ENCODE measurements at places on chromosomes 1 and 21.

- DNase-seq = no peak
Measured at GRCh38 chr21:45822429-45823099, 159.0 kb upstream of the COL6A1 start.

DNA sequence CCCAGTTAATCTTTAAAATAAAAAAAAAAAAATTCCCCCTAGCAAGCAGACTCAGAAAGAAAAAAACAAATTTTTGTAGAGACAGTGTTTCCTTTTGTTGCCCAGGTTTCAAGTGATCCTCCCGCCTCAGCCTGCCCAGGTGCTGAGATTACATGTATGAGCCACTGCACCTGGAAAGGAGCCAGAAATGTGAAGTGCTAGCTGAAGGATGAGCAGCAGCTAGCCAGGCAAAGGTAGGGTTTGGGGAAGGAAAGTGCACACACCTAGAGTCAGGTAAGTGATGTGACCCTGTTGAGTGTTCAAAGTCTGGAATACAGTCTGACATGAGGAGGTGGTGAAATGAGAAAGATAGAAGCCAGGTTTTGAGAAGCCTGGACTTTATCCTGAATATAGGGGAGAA lies 1.7 kb downstream of the AKR1A1 start:
- DNase-seq = no peak

DNA sequence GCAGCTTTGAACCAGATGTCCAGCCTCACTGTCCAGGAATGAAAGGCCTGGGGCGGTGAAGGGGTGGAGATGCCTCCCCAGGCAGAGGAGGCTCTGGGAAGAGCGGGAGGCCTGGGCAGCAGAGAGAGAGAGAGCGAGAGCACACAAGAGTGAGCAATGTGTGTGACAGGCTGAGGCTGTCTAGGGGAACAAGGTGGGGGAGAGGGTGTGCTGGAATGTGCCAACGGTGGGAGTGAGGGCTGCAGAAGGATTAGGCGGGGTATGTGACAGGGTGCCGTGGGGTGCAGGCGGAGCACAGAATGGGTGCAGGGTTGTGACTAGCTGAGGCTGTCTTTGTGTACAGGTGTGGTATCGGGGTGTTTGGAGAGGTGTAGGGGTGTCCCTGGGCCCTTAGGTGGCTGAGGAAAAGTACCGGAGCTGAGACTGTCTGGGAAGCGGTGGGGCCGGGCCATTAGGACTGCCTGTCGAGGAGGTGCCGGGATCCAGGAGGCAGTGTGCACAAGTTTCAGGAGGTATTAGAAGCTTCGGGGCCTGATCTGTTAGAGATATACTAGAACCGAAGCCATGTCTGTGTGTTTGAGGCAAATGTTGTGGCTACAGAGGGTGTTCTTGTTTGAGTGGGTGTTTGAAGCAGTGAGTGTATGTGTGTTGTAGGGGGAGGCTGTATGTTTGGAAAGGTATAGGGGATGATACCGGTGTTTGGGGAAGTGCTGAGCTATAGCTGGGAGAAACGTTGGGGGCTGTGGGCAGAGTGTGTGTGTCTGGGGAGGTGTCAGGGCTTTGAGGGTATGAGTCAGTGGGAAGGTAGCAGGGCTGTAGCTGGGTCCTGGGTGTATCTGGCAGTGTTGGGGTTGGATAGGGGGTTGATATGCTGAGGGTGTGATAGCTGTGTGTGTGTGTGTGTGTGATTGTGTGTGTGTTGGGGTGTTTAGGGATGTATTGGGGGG lies 9.1 kb downstream of the AHDC1 start:
- DNase-seq = peak; percentile 72

- DNase-seq = no peak
Measured at GRCh38 chr1:228284148-228284495, 76.3 kb downstream of the OBSCN start.

- no peak for DNase-seq
Measured at GRCh38 chr1:23408797-23409290, 15.7 kb downstream of the TCEA3 start.

DNA sequence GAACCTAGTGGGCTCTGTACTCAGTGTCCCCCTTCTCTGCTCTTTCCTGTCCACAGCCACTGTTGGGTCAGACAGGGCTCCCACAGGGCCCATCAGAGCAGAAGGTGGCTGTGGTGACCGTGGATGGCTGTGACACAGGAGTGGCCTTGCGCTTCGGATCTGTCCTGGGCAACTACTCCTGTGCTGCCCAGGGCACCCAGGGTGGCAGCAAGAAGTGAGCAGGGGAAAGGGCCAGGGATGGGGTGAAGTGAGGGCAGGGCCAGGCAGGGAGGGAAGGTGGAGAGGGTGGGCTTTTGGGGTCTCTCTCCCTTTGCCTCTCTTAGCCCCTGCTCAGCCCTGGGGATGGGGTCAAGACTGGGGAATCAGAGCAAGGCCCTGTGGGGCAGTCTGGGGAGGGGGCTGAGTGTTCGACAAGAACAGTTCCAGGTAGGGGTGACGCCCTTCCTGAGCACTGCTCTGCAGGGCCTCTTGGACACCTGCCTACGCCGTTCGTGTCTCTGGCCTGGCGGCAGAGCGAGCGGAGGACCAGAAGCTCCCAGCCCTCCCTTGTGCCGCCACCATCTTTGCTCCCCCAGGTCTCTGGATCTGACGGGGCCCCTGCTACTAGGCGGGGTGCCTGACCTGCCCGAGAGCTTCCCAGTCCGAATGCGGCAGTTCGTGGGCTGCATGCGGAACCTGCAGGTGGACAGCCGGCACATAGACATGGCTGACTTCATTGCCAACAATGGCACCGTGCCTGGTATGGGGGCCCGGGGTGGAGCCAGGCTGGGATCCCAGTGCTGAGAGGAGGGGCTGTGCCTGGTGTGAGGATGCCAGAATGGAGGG lies 13.1 kb downstream of the CELSR2 start:
- DNase-seq = no peak

- no peak for DNase-seq
Measured at GRCh38 chr1:83024251-83024767, 974.6 kb downstream of the TTLL7 start.

DNA sequence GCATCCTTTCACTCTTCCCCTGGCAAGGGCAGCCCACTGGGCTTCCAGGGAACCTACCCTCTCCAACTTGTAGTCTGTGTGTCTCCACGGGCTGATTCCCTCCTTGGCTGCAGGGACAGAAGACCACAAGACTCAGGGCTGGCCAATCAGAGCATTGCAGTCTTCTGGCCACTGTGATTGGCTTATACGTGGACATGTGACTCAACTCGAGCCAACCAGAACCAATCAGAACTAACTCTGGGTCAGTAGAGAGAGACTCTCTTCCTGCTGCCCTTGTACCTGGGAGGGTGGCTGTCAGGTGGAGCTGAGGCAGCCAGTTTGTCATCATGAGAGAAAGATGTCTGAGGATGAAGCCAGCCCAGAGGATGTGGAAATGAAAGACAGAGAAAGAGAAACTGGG lies 64.0 kb downstream of the DHRS3 start:
- DNase-seq = no peak

DNA sequence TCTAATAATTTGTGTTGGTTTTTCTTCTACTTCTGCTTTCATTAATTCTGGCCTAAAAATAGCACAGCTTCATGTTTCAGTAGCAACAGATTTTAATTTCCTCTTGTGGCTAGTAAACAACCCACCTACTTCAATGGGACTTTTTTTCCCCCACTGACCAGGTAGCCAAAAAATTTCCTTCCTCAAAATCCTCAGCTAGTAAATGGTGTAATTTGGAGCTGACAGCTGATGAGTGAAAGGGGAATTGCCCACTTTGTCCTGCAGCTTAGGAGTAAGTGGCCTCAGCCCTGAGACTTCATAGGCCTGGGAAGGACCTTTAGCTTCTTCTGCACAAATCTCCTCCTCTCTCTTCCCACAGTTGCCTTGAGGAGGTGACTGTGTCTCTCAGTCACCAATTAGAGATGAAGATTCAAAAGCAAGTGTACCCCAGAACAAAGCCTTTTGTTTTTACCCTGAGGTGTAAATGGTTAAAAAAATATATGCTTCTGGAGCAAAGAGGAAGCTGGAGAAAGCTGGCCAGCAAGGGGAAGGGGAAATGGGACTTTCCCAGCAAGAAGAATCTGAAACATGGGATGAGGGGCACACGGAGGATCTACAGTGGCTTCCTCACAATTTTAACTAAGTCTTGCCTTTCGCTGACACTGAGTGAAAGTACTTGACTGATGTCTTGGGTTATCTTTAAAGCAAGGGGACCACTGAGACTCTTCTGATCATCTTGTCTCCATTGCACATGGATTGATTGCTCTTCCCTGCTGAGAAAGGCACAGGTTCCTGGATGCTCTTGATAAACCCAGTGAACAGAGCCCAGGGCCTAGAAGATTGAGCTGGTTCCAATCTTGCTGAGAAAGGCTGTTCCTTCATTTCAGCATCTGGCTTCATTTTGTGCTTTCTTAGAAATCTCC lies 35.8 kb upstream of the VCAM1 start:
- DNase-seq = no peak

- DNase-seq = no peak
Measured at GRCh38 chr1:8642114-8642513, 175.3 kb downstream of the RERE start.

GRCh38 chr1:195218428-195219212 lies 1389.6 kb downstream of the KCNT2 start:
- no peak for DNase-seq

DNA sequence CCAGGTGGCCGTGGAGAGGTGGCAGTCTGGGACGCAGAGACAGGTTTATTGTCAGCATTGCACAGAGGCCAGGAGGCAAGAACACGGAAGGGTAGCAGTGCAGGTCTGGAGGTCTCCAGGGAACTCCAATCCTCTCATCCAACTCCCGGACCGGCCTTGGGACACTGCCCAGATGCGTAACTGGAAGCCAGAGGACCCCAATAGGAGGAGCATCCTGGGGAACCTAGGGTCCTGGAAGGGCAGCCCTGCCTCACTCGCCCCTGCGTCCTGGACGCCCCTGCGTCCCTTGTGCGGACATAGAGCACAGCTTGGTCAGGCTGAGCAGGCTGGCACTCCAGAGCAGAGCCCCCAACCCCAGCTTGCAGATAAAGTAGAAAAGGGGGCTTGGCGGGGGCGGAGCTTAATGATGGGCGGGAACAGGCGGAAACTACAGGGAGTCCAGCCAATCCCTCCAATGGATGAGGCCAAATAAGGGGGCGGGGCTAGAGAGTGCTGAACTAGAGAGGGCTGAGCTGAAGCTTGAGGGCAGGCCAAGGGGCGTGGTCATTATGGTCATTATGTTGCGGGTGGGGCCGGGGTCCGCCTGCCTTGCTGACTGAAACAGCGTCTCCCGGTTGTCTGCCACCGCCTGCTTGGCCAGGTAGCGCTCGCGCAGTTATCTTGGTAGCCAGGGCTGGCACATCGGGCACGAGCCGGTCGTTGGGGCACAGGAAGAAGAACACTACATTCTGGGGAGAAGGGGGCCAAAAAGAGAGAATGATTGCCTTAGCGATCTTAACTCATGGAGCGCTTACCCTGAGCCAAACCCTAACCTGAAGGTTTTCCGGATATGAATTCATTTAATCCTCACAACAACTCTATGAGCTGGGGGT lies 3.7 kb upstream of the ARHGEF19 start:
- peak; percentile 80 for DNase-seq

DNA sequence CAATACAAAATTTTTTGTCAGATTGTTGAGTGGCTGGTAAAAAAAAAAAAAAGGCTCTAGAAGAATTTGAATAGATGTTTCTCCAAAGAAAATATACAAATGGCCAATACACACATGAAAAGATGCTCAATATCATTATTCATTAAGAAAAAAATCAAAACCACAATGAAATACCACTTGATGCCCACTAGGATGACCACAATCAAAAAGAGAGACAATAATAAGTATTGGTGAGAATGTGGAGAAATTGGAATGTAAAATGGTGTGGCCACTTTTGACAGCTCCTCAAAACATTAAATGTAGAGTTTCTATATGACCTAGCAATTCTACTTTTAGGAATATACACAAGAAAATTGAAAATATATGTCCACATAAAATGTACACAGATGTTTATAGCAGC lies 100.0 kb downstream of the CLEC20A start:
- DNase-seq = no peak
